ENCODE measurements at places on chromosomes 12 and 14.

DNA sequence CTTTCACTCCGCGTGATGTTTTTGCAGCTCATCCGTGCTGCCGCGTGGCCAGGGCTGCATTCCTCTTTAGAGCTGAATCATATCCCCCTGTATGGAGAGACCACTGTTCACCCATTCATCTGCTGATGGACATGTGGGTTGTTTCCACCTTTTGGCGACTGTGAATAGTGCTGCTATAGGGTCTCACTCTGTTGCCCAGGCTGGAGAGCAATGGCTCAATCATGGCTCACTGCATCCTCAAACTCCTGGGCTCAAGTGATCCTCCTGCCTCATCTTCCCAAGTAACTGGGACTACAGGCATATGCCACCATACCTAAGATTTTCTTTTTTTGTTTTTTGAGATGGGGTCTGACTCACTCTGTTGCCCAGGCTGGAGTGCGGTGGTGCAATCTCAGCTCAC, 36.5 kb downstream of the RILPL1 start:
- H3K27ac ChIP-seq: no peak overlapping the region
- no peaks in the 10 kb centered on the region for H3K27me3 ChIP-seq
- no peak overlapping the region for H3K4me3 ChIP-seq
- no peak for DNase-seq
- H3K4me1 ChIP-seq: no peaks in the 10 kb centered on the region
- no peaks in the 10 kb centered on the region for H3K36me3 ChIP-seq

DNA sequence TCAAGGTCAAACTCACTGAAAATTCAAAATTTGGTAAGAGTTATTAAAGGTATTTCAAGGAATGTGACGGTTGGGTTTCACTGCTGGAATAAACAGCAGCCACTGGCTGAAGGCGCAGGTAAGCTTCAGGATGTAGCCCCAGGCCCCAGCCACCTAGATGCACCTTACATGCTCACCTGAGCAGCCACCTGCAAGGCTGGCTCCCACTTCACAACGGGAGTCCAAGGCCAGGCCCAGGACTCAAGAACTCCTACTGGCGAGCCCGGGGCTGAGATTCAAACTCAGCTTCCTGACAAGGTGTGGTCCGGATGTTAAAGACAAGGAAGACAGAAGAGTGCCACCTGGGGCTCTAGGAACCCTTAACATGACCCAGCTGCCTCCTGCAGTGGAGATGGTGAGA, 78.4 kb downstream of the ITPK1 start:
- H3K4me3 ChIP-seq: no peak overlapping the region
- DNase-seq: no peak
- peaks cover 4% of the 10 kb centered on the region for H3K4me1 ChIP-seq
- H3K36me3 ChIP-seq: no peaks in the 10 kb centered on the region
- H3K27ac ChIP-seq: no peak overlapping the region

DNA sequence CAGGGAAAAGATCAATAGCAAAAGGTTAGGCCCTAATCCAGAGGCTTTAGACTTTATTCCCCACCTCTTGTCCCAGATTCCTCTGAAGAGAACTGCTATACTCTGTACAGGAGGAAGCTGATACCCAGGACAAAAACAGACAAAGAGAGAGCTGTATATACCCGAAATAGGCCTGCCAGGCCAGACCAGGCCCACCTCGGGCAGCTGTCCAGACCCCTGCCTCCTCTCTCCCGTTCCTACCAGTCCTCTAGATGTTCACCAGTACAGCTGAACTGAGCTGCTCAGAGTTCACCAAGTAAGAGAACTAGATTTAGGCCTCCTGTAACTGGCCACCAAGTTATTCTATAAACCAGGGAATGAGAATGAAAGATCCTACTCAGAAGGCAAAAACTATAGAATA, 4.7 kb downstream of the CHD4 start:
- peak overlapping the region; percentile 51 for H3K27ac ChIP-seq
- peaks cover 36% of the 10 kb centered on the region for H3K4me1 ChIP-seq
- H3K27me3 ChIP-seq: no peaks in the 10 kb centered on the region
- H3K4me3 ChIP-seq: no peak overlapping the region

DNA sequence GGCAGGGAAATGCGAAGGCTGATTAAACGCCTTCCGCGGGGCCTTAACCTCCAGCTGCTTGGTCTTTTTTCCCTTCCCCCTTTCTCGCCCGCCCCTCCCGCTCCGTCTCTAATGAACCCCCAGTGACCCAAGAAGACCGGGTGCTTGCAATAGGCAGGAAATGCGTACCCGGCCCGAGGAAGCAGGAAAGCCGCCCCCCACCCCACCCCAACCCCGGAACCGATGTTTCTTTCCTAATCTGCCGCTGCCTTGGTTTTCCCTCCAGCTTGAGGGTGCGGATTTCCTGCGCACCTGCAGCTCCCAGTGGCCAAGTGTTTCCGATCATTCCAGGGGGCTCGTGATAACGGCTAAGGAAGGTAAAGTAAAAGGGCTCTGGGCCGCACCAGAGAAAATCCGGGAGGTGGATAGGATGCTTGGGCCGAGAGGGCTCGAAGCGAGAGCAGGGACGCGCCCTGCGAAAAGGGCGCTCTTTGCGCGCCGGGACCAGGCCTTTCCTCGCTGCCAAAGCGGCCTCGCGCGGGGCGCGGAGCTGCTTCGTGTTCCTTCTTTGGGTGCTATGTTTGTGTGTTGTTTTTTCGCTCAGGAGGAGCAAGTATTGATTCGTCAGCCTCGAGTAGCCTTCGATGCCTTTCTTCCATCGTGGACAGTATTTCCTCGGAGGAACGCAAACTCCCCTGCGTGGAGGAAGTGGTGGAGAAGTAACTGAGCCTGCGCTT, 983 bp downstream of the MYF6 start:
- H3K4me1 ChIP-seq: no peaks in the 10 kb centered on the region
- peaks cover 18% of the 10 kb centered on the region for H3K27me3 ChIP-seq
- H3K4me3 ChIP-seq: no peak overlapping the region
- H3K36me3 ChIP-seq: no peaks in the 10 kb centered on the region

- H3K4me3 ChIP-seq: no peak overlapping the region
- DNase-seq: peak; percentile 31
- no peaks in the 10 kb centered on the region for H3K4me1 ChIP-seq
- H3K27ac ChIP-seq: no peak overlapping the region
These were observed 7.4 kb upstream of the TMEM132C start for GRCh38 chr12:128259556-128260070.

GRCh38 chr12:2895511-2895910, 4.8 kb downstream of the TULP3 start:
- no peaks in the 10 kb centered on the region for H3K27me3 ChIP-seq
- no peak overlapping the region for H3K27ac ChIP-seq
- no peak for DNase-seq
- no peaks in the 10 kb centered on the region for H3K36me3 ChIP-seq

GRCh38 chr12:15522574-15523187, 200.4 kb downstream of the PTPRO start:
- no peaks in the 10 kb centered on the region for H3K36me3 ChIP-seq
- no peak overlapping the region for H3K4me3 ChIP-seq
- no peaks in the 10 kb centered on the region for H3K4me1 ChIP-seq
- no peak overlapping the region for H3K27ac ChIP-seq
- H3K27me3 ChIP-seq: no peaks in the 10 kb centered on the region

GRCh38 chr12:129446696-129447095, 457.1 kb downstream of the TMEM132D start:
- no peak overlapping the region for H3K4me3 ChIP-seq
- no peaks in the 10 kb centered on the region for H3K27me3 ChIP-seq
- no peaks in the 10 kb centered on the region for H3K36me3 ChIP-seq
- no peak overlapping the region for H3K27ac ChIP-seq
- no peaks in the 10 kb centered on the region for H3K4me1 ChIP-seq

DNA sequence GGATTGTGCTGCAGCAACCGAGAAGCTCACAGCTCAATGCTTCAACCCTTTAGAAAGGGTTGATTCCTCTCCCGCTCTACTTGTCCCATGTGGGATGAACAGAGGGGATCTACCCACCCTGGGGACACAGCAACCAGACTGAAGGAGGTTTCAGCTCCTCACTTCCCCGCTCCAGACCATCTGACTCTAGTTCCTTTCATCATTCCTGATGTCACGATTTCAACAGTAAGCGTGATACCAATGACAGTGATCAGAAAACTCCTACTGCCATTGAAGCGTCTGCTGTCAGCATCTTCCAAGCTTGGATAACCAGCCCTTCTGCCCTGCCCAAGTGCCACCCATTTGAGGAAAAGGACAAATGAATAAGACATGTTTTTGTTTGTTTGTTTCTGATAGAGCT, 14.3 kb downstream of the SERPINA1 start:
- H3K27me3 ChIP-seq: no peaks in the 10 kb centered on the region
- DNase-seq: no peak
- no peak overlapping the region for H3K4me3 ChIP-seq
- H3K36me3 ChIP-seq: no peaks in the 10 kb centered on the region
- no peak overlapping the region for H3K27ac ChIP-seq
- H3K4me1 ChIP-seq: no peaks in the 10 kb centered on the region

- no peak overlapping the region for H3K27ac ChIP-seq
- no peaks in the 10 kb centered on the region for H3K4me1 ChIP-seq
- H3K27me3 ChIP-seq: no peaks in the 10 kb centered on the region
- H3K4me3 ChIP-seq: no peak overlapping the region
- H3K36me3 ChIP-seq: peaks cover 11% of the 10 kb centered on the region
These were observed 44.6 kb downstream of the C14orf132 start for GRCh38 chr14:96083667-96084320.

GRCh38 chr12:80494836-80495235, 50.8 kb downstream of the PTPRQ start:
- no peak for DNase-seq
- no peaks in the 10 kb centered on the region for H3K27me3 ChIP-seq
- no peak overlapping the region for H3K4me3 ChIP-seq
- H3K4me1 ChIP-seq: no peaks in the 10 kb centered on the region
- no peaks in the 10 kb centered on the region for H3K36me3 ChIP-seq
- no peak overlapping the region for H3K27ac ChIP-seq

DNA sequence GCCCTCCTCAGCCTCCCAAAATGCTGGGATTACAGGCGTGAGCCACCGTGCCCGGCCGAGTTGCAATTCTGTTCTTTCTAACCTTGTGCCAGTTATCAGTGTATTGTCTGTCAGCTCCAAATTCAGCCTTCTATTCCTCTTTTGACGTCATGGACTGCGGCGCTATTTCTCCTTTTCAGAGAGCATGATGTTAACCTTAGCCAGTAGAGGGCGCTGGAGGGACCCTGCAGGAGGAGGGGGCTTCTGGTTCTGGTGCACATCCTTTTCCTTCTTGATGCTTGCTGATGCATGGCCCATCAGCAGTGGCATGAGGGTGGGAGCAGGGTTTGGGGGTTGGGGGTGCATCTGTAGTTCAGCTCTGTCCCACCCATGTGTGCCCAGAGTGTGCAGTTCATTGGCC, 179.3 kb upstream of the RMST start:
- H3K36me3 ChIP-seq: no peaks in the 10 kb centered on the region
- no peaks in the 10 kb centered on the region for H3K4me1 ChIP-seq

GRCh38 chr12:62760779-62761178, 174.2 kb downstream of the PPM1H start:
- no peak for DNase-seq
- no peak overlapping the region for H3K4me3 ChIP-seq
- H3K36me3 ChIP-seq: no peaks in the 10 kb centered on the region
- no peaks in the 10 kb centered on the region for H3K27me3 ChIP-seq
- H3K27ac ChIP-seq: no peak overlapping the region
- peaks cover 9% of the 10 kb centered on the region for H3K4me1 ChIP-seq

DNA sequence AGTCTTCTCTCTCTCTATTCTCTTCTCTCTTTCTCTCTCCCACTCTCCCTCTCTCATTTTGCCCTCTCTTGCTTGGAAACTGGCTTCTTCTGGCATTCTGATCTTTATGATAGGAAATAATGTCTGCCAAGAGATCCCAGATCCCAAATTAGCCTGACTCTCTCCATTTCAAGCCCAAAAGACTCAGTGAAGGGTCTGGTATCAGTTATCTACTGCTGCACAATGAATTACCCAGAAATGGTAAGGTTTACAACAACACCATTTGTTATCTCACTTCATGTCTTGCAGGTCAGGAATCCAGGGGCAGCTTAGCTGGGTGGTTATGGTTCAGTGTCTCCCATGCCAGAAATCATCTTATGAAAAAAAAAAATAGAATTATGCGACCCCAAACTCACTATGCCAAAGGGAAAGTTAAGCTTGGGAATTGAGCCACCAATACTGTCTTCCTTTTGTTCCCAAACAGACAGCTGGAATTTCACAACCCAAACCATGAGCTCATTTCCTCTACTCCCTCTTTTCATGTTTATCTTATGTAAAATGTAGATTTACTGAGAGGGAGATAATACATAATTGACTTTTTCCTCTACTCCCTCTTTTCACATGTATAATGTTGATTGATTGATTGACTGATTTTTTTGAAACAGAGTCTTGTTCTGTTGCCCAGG, 67.8 kb upstream of the FICD start:
- H3K4me3 ChIP-seq: no peak overlapping the region
- H3K36me3 ChIP-seq: no peaks in the 10 kb centered on the region
- no peaks in the 10 kb centered on the region for H3K4me1 ChIP-seq

DNA sequence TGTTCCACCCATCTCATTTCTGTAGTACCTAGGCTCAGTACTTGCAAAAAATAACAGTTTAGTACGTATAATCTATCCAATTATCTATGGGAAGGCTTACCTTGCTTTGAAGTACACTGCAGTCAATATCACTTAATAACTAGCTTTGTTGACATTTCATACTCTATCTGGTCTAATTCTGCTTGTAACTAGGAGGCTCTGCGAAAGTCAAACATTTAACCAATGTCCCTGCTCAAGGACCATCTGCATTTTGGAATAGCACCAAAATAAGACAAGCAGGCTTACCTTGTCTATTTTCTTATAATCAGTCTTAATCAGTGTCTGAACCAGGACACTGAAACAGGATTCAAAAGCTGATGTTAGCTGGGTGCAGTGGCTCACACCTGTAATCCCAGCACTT, 39.9 kb downstream of the SLC25A47 start:
- H3K27ac ChIP-seq: no peak overlapping the region
- peaks cover 30% of the 10 kb centered on the region for H3K4me1 ChIP-seq

DNA sequence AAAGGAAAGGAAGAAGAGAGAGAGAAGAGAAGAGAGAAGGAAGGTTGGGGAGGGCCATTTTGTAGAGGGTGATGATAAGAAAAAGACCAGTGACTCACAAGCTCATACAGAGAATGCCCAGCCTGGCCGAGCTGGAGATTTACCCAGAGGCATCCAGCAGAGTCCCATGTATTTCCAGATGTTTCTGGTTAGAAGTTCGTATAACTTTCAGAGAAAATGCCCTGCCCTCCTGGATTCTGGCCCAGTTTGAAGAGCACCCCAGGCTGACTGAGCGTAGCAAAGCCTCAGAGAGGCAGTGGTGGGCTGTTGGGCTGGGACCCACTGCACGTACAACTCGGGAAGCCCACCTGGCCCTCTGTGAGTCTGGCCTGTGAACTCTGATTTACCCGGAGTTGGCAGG, 221.8 kb downstream of the SLC41A2 start:
- no peaks in the 10 kb centered on the region for H3K4me1 ChIP-seq
- DNase-seq: no peak
- no peak overlapping the region for H3K27ac ChIP-seq
- no peaks in the 10 kb centered on the region for H3K27me3 ChIP-seq
- H3K36me3 ChIP-seq: no peaks in the 10 kb centered on the region
